ENCODE measurements at places on chromosomes 5 and 9.

GRCh38 chr9:1026219-1026618 is 23.9 kb upstream of the DMRT2 start:
- no peak for DNase-seq

GRCh38 chr5:107580889-107581820 is 89.6 kb downstream of the EFNA5 start:
- no peak for DNase-seq

GRCh38 chr9:108746864-108747263 is 108.9 kb downstream of the ACTL7B start:
- DNase-seq, result peak; percentile 82

- no peak for DNase-seq
Observed at GRCh38 chr9:27495480-27496134, 28.5 kb upstream of the IFNK start.

GRCh38 chr5:171628633-171628974 is 157.0 kb upstream of the SMIM23 start:
- DNase-seq, result no peak
